ENCODE measurements at places on chromosomes 12 and 14.

GRCh38 chr12:104632724-104633201 lies 176.0 kb downstream of the CHST11 start:
- DNase-seq = peak; percentile 80

GRCh38 chr12:101474248-101474647 lies 888 bp upstream of the SPIC start:
- DNase-seq = no peak

GRCh38 chr14:75822522-75823141 lies 159.2 kb downstream of the TGFB3 start:
- peak; percentile 70 for DNase-seq

- no peak for DNase-seq
Measured at GRCh38 chr12:92085040-92085735, 60.5 kb downstream of the BTG1 start.

DNA sequence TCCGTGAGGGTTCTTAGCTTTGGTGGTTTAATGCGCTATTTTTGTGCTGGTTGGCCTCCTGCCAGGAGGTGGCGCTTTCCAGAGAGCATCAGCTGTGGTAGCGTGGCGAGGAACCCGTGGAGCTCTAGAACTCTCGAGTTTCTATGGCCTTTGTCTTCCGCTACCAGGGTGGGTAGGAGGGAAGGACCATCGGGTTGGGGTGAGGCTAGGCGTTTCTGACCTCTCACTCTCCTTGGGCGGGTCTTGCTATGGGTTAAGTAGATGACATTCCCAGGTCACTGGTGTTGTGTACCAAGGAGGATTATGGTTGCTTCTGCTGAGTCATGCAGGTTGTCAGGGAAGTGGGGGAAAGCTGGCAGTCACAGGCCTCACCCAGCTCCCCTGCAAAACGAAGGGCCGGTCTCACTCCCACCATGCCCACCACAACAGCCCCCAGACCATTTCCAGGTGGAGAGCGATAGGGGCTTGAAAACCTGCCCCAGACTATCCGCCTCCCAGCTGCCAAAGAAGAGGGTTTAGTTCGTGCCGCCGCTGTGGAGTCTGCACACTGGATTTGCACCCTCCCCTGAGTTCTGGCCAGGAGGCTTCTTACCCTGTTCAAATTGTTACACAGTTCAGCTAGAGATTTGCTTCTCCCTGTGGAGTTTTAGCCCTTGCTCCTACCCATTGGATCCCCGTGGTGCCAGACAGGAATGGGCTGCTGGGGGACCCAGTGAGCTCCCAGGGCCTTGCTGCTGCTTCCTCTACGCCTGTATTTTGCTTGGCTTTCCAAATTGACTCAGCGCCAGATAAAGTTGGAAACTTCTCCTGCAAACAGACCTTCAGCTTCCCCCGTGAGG lies 21.9 kb downstream of the RNFT2 start:
- no peak for DNase-seq

DNA sequence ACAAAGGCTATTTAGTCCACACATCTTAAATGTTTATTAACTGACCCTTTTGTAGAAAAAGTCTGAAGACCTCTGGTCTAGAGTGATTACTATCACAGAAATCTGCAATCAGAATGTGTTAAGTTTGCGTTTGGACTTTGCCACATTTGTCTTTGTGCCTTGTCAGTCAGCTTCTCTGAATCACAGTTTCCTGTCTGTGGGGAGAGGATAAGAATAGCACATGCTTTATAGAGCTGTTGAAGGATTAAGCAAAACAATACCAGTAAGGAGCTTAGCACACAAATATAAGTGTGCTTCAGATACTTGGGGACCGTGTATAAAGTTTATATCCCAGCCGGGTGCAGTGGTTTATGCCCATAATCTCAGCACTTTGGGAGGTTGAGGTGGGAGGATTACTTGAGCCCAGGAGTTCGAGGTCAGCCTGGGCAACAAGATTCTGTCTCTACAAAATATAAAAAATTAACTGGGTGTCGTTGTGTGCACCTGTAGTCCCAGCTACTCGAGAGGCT lies 63.0 kb upstream of the BTG1 start:
- peak; percentile 74 for DNase-seq

DNA sequence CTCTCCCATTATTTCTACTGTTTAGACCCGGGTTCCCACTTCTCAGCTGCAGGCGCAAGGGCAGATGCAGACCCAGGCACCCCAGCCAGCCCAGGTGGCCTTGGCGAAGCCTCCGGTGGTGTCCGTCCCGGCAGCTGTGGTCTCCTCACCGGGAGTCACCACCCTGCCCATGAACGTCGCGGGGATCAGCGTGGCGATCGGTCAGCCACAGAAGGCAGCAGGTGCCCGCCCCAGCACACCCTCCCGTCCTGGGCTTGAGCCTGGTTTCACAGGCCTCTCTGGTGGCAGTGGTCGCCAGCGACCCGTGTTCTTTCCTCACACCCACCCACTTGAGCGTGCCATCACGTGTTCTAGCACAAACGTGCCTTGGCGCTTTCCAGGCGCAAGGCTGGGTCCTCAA lies 77.4 kb downstream of the DDX51 start:
- no peak for DNase-seq

GRCh38 chr12:120684523-120684932 lies 2.4 kb upstream of the MLEC start:
- DNase-seq = peak; percentile 32

GRCh38 chr12:15932327-15932726 lies 21.2 kb downstream of the DERA start:
- no peak for DNase-seq
